NCI-H446 (cell line): ENCODE measurements at places on chromosomes 12 and 14.
A peak's percentile ranks its signal among the peaks of the same experiment; 100 is the strongest.

DNA sequence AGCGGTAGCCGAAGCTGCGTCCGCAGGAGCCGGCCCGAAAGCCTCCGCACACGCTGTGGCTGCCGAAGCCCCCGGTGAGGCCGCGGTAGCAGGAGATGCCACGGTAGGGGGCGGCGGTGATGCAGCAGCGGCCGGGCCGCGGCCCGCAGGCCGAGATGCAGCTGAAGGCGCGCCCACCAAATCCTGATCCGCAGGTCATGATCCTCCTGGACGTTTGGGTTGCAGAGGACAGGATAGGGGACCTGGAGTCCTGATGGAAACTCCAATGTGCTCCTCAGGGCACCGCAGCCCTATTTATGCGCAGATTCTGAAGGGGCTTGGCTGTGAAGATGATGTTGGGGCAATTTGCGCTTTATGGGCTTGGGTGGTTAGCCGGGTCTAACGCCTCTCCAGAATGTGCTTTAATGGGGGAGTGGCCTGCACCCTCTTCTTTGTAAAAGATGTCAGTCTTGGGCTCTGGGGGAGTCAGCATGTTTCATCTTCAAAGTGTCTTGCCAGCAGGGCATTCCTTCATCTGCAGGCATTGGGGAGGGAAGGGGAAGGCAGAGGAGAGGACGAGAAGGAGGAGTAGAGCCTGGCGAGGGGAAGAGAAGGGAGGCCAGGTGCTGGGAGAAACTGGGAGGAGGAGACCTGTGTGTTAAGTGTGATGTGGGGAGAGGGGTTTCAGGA is at the start of gene KRT81:
Gene KRT81, minus strand, starts transcription at position 268 of the 669 bp plus-strand sequence. Its CDS starts 69 bp downstream, at position 199.
- no peak for DNase-seq

- DNase-seq: no peak
Measured at GRCh38 chr12:111927346-111927745, 85.3 kb downstream of the MAPKAPK5 start.

GRCh38 chr14:25929881-25930615 is 667.8 kb downstream of the NOVA1 start:
- DNase-seq: peak; percentile 94

DNA sequence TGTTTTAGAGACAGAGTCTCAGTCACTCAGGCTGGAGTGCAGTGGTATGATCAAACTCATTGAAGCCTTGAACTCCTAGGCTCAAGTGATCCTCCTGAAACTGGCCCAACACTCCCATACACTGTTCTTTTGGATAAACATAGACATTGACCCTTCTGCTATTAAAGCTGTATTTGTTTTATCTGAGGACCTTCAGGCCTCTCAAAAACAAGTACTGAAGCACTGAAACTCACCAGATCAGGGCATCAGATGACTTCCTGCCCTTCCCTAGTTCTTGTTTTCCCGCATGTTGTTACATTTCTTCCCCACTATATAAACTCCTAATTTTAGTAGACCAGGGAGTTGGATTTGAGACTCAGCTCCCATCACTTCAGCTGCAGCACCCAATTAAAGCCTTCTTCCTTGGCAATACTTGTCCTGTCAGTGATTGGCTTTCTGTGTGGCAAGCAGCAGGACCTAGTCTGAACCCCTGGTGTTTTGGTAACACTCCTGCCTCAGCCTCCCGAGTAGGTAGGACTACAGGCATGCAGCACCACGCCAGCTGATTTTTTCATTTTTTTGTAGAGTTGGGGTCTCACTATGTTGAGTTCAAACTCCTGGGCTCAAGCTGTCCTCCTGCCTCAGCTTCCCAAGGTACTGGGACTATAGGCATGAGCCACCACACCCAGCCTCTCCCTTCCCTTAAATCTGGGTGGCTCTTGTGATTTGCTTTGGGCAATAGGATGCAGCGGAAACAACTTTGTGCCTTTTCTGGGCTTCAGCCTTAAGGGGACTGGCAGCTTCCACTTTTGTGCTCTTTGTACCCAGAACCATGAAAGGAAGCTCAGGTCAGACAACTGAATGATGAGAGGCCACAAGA is 12.5 kb upstream of the IFT81 start:
- no peak for DNase-seq

DNA sequence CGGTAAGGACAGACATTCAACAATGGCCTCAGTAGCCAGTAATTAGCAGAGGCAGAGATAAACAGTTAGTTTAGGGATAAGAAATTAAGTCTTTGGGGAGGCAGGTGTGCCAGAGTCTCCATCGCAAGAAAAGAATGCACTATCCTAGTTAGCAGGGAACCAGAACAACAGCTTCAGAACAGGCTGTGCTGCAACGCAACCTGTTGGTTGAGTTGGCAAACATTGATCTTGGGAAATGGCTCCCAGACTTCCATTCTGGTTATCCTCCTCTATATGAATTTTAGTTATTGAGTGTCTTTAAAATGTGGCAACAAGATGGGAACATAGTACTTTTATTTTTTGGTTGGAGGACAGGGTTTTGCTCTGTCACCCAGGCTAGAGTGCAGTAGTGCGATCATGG is 12.3 kb upstream of the LEMD3 start:
- DNase-seq: no peak

DNA sequence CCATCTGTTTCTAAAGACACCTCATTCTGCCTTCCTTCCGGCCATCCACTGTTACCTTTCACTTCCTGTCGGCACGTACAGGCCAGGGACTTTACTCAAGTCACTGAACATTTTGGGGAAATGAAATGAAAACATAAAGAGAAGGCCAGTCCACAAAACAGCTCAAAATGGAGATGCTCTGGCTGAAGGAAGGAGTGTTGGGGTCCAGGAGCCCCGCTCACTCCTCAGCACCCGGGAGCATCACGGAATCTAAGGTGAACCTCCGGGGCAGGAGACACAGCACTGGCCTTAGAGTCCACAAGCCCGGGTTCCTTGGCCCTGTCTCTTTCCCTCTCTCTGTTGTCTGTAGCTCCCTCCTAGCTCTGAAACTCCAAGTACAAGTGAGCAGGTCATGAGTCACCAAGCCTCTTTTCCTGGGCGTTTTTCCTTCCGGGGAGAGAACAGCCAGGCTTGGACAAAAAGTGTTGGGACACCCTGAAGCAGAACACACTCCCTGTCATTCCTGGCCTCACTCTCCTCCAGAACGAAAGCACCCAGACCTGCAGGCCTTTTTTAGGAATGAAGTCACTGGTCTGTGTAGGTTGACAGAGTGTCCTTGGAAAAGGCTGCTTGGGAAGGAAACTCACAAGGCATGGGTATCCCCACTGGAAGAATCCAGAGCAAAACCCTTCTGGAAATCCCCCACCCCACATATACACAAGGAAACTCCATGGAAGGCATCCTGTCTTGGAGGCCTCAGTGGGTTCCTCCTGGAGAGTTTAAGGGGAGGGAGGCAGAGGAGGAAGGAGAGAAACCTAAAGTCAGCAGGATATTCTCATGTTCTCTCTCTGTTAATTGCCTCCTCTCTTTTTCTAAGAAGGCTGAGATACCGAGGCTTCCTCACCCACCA is 245.3 kb downstream of the ZFP36L1 start:
- DNase-seq: no peak

GRCh38 chr12:94263011-94263811 is 114.8 kb downstream of the PLXNC1 start:
- no peak for DNase-seq

GRCh38 chr12:111389635-111390034 is 16.1 kb upstream of the SH2B3 start:
- no peak for DNase-seq

DNA sequence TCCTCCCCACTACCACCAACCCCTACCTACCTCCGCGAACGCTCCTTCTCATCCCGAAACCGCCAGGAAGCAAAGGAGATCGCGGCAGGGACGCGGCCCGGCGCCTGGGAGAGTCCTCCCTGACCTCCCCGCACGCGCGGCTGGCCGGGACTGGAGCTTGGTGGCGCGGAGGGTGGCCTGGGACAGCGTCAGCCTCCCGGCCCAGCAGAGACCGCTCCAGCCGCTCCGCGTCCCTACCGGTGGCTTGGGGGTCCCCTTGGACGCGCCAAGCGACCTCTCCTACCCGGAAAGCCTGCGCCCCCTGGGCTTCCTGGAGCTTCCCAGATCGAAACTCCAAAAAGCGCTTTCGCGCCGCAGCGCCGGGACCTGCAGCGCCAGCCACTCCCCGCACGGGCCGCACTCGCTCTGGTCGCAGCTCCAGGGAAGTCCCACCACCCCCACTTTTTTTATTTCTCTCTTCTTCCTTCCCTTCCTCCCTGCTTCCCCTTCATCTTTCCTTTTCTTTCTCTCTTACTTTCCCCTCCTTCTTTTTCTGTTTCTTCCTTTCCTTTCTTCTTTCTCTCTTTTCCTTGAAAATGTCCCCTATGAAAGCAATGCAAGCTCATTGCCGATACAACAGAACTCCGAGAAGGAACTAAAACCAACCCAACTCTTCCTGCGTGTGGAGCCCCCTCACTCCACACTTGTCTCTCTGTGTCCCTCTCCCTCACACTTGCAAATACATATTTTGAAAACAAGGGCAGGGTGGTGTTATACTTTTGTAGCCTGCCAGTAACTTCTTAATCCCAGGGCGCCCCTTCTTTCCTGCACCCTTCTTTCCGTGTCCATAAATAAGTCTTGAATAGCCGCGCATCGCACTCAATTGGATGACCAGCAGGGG is 3.8 kb downstream of the DIO3 start:
- no peak for DNase-seq

GRCh38 chr14:69094481-69094880 is 58.4 kb downstream of the DCAF5 start:
- no peak for DNase-seq

- no peak for DNase-seq
Measured at GRCh38 chr14:69693801-69694729, 72.9 kb upstream of the SRSF5 start.

DNA sequence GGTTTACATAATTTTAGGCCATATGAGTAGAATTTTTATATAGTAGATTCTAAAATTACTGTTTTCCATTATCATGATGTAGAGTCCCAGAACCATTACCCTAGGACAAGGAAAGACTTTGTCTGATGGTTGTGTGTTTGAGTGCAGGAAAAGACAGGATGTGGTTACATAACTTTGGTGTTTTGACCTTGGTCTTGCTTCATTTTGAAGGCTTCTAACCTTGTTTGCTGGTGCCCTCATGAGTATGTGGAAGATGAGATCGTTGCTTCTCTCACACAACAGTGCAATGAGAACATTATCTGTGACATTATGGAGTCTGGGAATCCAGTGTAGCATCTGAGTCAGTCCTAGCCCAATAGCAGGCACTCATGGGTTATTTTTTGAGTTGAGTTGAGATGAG is 106.2 kb downstream of the IGF1 start:
- no peak for DNase-seq

GRCh38 chr12:16238661-16239060 is 38.8 kb downstream of the SLC15A5 start:
- DNase-seq: no peak

GRCh38 chr14:71354142-71354541 is 446.9 kb downstream of the PCNX1 start:
- DNase-seq: no peak

- no peak for DNase-seq
Measured at GRCh38 chr12:68883151-68883550, 49.8 kb downstream of the CPM start.

GRCh38 chr14:20682435-20683124 is 1.8 kb upstream of the RNASE4 start:
- DNase-seq: peak; percentile 96

GRCh38 chr12:67651132-67651695 is 2.7 kb downstream of the DYRK2 start:
- peak; percentile 48 for DNase-seq

DNA sequence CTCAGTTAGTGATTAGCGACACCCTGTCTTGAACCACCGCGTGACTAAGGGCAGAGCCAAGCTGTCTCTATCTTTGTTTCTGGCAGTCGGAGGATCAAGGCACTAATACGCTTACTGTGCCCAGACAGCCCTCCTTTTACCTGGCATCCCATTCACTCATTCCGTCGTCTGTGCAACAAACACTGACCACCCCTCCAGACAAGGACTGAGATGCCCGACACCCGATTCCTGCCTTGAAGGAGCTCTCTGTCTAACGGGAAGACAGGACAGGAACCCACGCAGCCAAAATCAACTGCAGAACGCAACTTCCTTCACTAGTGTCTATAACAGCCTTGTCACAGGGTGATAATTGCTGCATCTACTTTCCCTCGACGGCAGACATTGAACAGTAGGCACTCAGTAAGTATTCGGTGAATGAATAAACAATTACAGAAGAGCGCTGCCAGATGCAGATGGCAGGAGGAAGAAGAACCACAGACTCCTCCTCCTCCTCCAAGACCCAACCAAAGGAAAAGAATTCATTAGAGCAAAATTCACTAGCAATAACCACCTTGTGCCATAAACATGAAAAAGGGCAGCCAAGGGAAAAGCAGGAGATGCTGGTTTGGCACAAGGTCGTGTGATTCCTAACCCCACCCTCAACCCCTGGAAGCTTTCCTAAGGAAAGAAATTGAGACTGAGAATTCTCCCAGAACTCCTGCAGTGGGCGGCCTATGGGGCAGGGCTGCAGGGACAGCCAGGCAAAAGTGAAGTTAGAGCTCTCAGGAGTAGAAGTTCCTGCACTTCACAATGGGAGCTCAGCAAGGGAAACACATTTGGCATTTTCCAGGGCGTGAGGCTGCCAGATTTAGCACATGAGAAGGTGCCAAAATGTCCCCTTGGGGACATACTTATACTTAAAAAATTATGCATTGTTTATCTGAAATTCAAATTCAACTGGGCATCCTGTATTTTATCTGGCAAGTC is 186.6 kb upstream of the DIO3 start:
- DNase-seq: no peak

DNA sequence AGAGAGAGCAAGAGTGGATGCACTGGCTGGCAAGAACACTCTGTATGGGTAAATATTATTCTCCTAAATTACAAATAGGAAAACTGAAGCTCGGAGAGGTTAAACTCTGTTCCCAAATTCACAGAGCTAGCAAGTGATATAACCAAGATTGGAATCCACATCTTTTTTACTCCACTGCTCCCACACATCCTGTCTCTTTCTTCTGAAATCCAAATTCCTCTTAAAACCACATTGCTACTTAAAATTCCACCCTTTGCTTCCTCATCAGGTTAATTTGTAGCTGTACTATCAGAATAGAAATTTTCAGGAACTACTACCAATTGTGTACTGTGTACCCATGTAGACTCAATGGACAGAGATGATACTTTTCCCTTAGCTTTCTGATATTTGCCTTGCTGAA is 74.4 kb downstream of the ARMH4 start:
- DNase-seq: no peak

DNA sequence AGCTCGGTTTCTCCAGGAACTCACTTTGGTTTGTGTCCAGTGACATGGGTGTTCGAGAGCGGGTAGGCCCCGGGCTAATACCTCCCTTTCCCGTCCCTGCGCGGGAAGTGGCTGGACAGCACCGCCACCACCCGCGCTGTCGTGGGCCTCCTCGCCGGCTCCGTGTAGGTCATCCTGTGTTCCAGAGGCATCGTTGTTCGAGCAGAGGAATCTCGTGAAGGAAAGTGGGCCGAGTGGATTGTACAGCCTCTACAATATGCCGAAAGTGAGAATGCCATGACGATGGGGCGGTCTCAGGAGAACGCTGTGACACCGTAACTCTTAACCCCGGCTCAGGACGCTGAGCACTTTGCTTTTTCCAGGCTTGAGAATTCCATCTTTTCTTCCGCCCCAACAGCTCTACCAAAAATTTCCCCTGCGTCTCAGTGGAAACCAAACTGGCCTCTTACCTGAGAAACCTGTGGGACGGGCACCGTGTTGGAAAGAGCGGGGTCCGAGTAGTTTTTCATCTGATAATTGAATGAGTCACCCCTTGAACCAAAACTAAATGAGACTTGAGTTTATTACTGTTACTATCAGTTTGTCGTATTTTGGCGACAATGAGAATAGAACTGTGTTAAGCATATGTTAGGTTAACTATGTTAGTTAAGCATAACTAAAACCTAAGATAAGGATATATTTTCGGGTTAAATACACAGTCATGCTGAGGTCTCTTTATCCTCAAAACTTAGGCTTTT is 510 bp downstream of the EIF2S1 start:
- no peak for DNase-seq
